ENCODE measurements at places on chromosomes 13 and 19. TPM values are rescaled to one million over a fixed set of nuclear protein-coding genes. Genes with fewer than 3 reads are reported as not detected.

DNA sequence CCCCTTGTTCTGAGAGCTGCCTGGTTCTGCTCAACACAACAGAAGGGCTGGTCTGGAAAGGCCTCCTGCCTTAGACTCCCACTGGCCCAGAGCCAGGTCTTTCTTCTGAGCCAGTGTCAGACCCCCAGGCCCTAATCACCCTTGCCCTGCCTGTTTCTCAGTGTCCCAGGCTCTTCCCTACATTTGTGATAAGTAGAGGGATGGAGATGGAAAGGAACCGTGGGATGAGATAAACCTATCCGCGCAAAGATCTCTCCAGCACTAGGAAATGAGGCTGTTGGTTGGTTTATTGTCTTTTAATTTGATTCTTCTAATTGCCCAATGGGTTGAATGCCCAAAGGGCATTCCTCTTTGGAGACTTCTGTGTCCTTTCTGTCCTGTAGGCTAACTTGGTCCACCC lies 470.0 kb downstream of the TSHZ3 start:
- H3K4me1 ChIP-seq = peaks cover 15% of the 10 kb centered on the region
- no peaks in the 10 kb centered on the region for H3K36me3 ChIP-seq
- H3K27ac ChIP-seq = no peak overlapping the region

ZNF576 gene
- 12.1 TPM for total RNA-seq

DNA sequence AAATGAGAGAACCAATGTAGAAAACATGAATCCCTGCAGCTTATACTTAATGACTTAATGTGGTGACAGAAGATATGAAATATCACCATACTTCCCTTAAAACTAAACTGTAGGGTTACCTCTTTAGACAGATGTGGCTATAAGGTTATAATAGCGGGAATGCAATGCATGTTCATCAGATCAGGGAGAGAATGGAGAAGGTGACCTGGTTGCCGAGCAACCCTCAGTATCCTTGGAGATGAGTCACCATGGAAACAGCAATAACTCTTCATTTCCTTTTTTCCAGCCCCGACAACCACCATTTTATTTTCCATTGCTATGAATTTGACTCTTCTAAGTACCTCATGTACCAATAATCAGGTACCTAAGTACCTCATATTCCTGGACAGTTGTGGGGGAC lies 28.0 kb upstream of the ZNF835 start:
- no peaks in the 10 kb centered on the region for H3K27me3 ChIP-seq
- H3K4me1 ChIP-seq = peaks cover 4% of the 10 kb centered on the region
- DNase-seq = no peak
- no peak overlapping the region for H3K4me3 ChIP-seq
- H3K27ac ChIP-seq = no peak overlapping the region
- H3K36me3 ChIP-seq = no peaks in the 10 kb centered on the region

- H3K4me3 ChIP-seq = no peak overlapping the region
- no peaks in the 10 kb centered on the region for H3K4me1 ChIP-seq
- DNase-seq = no peak
- no peaks in the 10 kb centered on the region for H3K36me3 ChIP-seq
Observed at GRCh38 chr13:42924344-42924743, 67.7 kb downstream of the EPSTI1 start.

KLK3 gene
- total RNA-seq = not detected

TEX26 gene
- total RNA-seq = 2.6 TPM

IGFL3 gene
- total RNA-seq = not detected

GRCh38 chr13:112639521-112639920 lies 50.3 kb upstream of the ATP11A start:
- H3K27ac ChIP-seq = no peak overlapping the region
- H3K4me3 ChIP-seq = no peak overlapping the region
- DNase-seq = no peak

PRR19 gene
- 0.30 TPM for total RNA-seq

GRCh38 chr13:21050288-21051197 lies 10.8 kb downstream of the LATS2 start:
- peaks cover 2% of the 10 kb centered on the region for H3K36me3 ChIP-seq
- H3K4me1 ChIP-seq = peaks cover 14% of the 10 kb centered on the region
- no peak for DNase-seq

DNA sequence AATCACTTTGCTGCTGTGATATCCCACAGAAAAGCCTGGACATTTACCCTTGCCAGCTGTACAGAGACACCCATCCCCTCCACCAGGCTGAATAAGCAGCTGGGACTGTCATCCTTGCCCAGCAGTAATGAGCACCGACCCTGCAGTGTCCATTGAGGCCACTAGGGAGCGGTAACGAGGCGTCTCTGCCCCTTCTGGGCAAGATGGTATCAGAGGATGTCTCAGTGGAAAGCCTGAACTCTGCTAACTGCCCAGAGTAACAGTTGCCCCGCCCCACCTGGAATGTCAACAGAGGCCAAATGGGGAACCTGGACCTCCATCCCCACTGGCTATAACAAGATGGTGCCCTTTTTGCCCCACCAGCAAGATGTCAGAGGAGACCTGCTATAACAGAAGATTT lies 22.8 kb upstream of the CEACAM20 start:
- H3K4me1 ChIP-seq = no peaks in the 10 kb centered on the region
- H3K36me3 ChIP-seq = no peaks in the 10 kb centered on the region
- no peaks in the 10 kb centered on the region for H3K27me3 ChIP-seq
- DNase-seq = no peak

SULT2A1 gene
- total RNA-seq = 0.17 TPM

PGLYRP1 gene
- total RNA-seq = not detected

DNA sequence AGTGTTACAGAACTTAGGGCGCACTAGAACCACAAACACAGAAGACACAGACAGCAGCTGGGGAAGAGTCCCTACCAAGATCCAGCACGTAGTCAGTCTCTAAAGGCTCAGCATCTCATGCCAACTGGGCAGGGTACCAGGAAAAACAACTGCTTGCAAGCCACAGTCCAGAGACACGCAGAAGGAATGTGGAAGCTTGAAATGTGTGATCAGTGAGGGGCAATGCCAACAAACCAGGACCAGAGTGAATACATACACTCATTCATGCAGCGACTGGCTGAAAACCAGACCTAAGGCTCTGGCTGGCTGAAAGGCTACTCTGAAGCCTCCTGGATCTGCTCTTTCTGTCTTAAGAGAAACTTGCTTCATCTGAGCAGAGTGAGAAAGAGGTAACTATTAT lies 1484.8 kb downstream of the EFNB2 start:
- H3K27me3 ChIP-seq = no peaks in the 10 kb centered on the region
- H3K4me3 ChIP-seq = no peak overlapping the region
- no peaks in the 10 kb centered on the region for H3K36me3 ChIP-seq
- DNase-seq = no peak
- H3K4me1 ChIP-seq = no peaks in the 10 kb centered on the region

DNA sequence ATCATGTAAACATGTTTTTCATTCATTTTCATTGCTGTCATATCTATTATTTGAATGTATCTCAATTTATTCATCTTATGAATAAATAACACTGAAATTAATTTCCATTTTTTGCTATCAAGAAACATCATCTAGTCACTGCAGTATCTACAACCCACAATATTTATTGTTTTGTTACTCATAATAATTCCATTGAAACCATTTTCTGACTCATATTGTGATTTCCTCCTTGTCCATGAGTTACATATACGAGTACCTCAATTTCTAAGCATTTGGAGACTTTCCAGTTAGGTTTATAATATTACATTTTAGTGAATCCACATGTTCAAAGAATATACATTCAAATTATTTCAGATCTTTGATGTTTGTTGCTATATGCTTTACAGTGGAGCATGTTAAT lies 1524.0 kb downstream of the SLITRK1 start:
- H3K27ac ChIP-seq = no peak overlapping the region
- no peak overlapping the region for H3K4me3 ChIP-seq
- no peaks in the 10 kb centered on the region for H3K4me1 ChIP-seq
- no peaks in the 10 kb centered on the region for H3K36me3 ChIP-seq

GRCh38 chr19:2867025-2867991 lies at the start of gene ZNF556:
Gene ZNF556, plus strand, starts transcription at chr19:2867335. Its CDS starts 87 bp downstream, at chr19:2867422.
- no peaks in the 10 kb centered on the region for H3K36me3 ChIP-seq
- H3K27ac ChIP-seq = no peak within 1 kb of the TSS
- no peak within 1 kb of the TSS for H3K4me3 ChIP-seq
- H3K4me1 ChIP-seq = no peaks in the 10 kb centered on the region
- H3K27me3 ChIP-seq = no peaks in the 10 kb centered on the region

- no peak for DNase-seq
- no peak overlapping the region for H3K4me3 ChIP-seq
- no peak overlapping the region for H3K27ac ChIP-seq
- no peaks in the 10 kb centered on the region for H3K27me3 ChIP-seq
Observed at GRCh38 chr13:59621773-59622172, 542.0 kb downstream of the DIAPH3 start.

GRCh38 chr19:16327911-16328823 lies 3.5 kb downstream of the KLF2 start:
- H3K4me1 ChIP-seq = peaks cover 13% of the 10 kb centered on the region
- H3K27ac ChIP-seq = peak overlapping the region; percentile 43
- H3K36me3 ChIP-seq = peaks cover 12% of the 10 kb centered on the region

- H3K27ac ChIP-seq = no peak overlapping the region
- no peaks in the 10 kb centered on the region for H3K27me3 ChIP-seq
- DNase-seq = no peak
- peaks cover 3% of the 10 kb centered on the region for H3K36me3 ChIP-seq
- peaks cover 4% of the 10 kb centered on the region for H3K4me1 ChIP-seq
Observed at GRCh38 chr13:97978651-97979050, 25.2 kb downstream of the IPO5 start.

GRCh38 chr13:99265821-99266426 lies 7.7 kb upstream of the GPR18 start:
- H3K4me3 ChIP-seq = no peak overlapping the region
- peak; percentile 89 for DNase-seq
- H3K27me3 ChIP-seq = no peaks in the 10 kb centered on the region
- no peak overlapping the region for H3K27ac ChIP-seq
- no peaks in the 10 kb centered on the region for H3K4me1 ChIP-seq

DNA sequence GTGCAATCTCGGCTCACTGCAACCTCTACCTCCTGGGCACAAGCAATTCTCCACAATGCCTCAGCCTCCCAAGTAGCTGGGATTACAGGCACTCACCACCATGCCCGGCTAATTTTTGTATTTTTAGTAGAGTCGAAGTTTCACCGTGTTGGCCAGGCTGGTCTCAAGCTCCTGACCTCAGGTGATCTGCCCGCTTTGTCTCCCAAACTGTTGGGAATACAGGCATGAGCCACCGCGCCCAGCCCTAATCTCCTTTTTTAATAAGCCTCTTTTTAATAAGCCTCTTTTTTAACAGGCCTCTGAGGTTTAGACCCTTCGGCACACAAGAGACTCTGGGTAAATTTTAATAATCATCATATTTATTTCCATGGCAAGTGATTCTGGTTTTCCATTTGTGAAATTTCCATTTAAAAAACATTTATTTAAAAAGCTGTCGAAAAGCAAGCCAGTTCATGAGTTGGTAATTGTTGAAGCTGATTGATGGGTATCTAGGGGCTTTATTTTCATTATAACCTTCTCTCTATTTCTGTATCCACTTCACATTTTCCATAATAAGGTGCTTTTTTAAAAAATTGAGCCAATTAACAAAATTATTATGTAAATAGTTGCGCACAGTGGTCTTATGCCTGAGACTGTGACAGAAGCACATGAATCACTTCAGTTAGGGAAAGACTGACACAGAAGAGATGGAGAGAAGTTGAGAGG lies 11.8 kb downstream of the POU2F2 start:
- H3K27ac ChIP-seq = no peak overlapping the region
- H3K4me3 ChIP-seq = no peak overlapping the region
- peaks cover 16% of the 10 kb centered on the region for H3K36me3 ChIP-seq
- no peak for DNase-seq

DNA sequence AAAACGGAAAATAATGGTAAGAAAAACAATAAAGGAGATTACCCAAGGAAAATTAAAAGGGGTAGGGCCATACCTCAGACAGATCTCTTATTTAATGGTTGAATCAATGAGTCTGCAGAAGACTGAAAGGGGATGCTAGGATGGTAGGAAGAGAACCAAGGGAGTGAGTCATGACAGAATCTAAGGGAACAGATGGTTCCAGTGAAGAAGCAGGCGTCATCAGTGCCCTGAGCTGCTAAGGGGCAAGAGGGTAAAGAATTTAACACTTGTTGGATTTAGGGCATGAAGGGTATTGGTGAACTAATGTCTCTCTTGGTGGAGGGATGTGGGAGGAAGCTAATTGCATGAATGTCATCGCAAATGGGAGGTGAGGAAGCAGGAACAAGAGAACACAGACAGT lies 329.2 kb upstream of the TSHZ3 start:
- H3K36me3 ChIP-seq = no peaks in the 10 kb centered on the region
- DNase-seq = no peak
- H3K4me1 ChIP-seq = no peaks in the 10 kb centered on the region
- H3K27ac ChIP-seq = no peak overlapping the region

GRCh38 chr19:49772850-49773432 lies 6.1 kb downstream of the AP2A1 start:
- H3K27ac ChIP-seq = no peak overlapping the region
- no peak overlapping the region for H3K4me3 ChIP-seq
- peaks cover 9% of the 10 kb centered on the region for H3K4me1 ChIP-seq
- no peaks in the 10 kb centered on the region for H3K27me3 ChIP-seq

DNA sequence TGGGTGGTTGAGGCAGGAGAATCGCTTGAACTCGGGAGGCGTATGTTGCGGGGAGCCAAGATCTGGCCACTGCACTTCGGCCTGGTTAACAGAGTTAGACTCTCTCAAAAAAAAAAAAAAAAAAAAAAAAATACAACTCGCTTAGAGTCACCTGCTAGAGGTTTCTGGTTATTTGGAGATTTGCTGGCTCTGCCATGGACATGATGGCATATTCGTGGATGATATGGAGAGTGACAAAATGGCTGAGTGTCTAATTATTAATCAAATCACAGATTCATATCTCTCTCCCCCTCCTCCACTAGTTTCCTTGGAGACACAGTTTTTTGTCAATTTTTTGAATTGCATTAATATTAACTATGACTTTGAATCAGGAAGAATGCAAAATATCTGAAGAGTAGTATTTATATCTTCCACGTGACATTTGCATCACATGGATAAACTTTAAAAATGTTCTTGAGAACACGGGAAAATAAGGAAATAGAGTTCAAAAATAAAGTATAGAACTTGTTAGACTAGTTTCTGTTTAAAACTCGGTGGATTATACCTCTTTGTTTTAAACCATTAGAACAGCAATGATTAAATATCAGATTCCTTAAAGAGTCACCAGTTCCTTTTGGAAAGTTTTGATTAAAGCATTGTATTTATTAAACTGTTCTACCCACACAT lies 47.8 kb downstream of the KLF5 start:
- DNase-seq = no peak
- no peaks in the 10 kb centered on the region for H3K27me3 ChIP-seq
- no peak overlapping the region for H3K27ac ChIP-seq

DNA sequence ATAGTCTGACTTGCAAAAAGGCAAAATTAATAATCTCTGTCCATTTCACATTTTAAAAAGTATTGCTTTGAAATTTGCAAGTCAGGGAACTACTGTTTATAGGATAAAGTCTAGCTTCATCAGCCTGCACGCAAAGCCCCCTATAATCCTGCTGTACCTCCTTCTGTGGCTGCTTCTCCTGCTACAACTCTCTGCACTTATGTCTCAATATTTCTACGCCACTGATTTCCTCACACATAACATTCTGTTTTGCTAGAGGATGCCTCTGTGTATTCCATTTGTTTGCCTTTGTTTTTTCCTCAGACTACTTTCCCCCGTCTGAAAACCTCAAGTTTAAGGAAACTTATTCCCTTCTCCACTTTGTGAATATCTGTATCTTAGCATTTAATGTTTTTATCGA lies 389.9 kb downstream of the RFC3 start:
- no peak overlapping the region for H3K27ac ChIP-seq
- DNase-seq = no peak
- no peaks in the 10 kb centered on the region for H3K4me1 ChIP-seq
- H3K36me3 ChIP-seq = no peaks in the 10 kb centered on the region

- H3K27me3 ChIP-seq = no peaks in the 10 kb centered on the region
- H3K4me1 ChIP-seq = no peaks in the 10 kb centered on the region
- DNase-seq = no peak
- no peak overlapping the region for H3K4me3 ChIP-seq
Observed at GRCh38 chr13:69755101-69755500, 352.5 kb upstream of the ATXN8OS start.
